ENCODE measurements at places on chromosomes 7 and 10.
A peak's percentile ranks its signal among the peaks of the same experiment; 100 is the strongest.

DNA sequence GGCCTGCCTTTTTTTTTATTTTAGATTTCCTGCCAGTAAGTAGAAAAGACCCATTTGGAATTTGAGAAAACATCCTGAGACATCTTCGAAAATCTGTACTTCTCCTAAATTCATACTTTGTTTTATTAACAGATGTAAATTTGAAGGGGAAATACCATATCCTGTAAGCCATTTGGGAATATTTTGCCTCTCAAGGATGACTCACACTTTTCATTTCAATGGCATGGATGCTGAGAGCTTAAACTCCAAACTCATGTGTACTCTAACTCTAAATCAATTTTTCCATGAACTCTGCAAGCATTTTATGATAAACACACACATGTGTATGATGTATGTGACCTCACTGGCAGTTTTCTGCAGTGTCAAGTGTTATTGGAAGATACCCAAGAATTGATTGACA, 89.0 kb downstream of the SEMA3A start:
- DNase-seq: no peak

GRCh38 chr7:151057506-151057988, at the start of gene CDK5:
Gene CDK5, minus strand, starts transcription at chr7:151057897. Its CDS starts 49 bp downstream, at chr7:151057848.
- DNase-seq: no peak

DNA sequence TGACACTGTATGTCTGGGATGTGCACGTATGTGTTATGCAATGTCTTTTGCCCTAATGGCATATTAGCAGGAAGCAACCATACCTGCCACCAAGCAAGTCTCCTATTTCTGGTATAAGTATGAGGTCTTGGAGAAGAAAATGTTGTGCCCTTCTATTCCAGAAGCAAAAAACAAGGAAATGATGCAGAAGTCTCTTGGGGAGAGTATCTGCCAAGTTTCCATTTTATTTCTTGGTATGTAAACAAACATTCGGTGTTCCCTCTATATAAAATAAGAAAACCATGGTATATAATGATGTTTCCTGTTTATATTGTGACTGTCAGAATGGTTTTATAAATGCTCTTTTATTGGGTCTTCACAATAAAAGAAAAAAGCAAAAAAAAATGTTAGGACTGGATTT, 19.3 kb upstream of the MYO3A start:
- DNase-seq: no peak

DNA sequence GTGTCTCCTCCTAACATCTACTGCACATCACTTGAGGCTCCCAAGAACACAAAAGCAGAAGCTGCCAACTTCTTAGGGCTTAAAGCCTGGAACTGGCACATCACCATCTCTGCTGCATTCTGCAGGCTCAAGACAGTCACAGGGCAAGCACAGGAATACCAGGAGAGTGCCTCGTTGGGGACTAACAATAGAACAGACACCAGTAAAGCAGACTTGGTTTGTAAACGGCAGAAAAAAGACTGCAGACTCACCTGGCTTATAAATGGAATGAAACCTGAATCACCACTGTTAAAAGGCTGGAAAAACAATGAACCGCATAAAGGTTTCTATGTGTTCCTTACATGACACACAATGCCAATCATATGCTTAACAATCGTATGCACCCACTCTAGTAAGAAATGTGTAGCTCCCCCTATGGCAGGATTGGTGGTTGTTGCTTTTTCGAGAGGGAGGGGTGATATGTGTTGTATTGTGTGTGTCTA, 12.8 kb downstream of the RHEB start:
- no peak for DNase-seq

DNA sequence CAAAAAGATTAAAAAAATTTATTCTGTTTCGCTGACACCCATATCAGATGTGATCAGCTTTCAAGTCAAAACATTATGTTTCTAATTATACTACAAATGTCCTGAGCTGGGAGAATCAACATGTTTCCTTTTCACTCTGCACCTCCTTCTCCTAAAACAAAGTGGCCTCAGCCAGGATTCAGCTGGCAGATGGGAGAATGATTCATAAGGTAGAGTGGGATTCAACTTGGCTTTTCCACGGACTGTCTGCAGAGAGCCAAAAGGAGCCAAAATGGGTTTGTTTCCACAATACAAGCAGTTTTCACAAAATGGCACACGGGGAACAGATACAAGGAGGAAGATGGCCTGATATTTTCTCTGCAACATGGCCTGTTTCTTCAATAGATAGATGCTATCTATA, 376.5 kb upstream of the PRKCQ start:
- no peak for DNase-seq

- no peak for DNase-seq
These were observed 115.8 kb upstream of the ITGB1 start for GRCh38 chr10:33073641-33074415.

GRCh38 chr7:1512781-1513656, 8.8 kb upstream of the INTS1 start:
- DNase-seq: peak; percentile 98

- DNase-seq: no peak
These were observed 957.8 kb downstream of the GATA3 start for GRCh38 chr10:9012312-9012711.

DNA sequence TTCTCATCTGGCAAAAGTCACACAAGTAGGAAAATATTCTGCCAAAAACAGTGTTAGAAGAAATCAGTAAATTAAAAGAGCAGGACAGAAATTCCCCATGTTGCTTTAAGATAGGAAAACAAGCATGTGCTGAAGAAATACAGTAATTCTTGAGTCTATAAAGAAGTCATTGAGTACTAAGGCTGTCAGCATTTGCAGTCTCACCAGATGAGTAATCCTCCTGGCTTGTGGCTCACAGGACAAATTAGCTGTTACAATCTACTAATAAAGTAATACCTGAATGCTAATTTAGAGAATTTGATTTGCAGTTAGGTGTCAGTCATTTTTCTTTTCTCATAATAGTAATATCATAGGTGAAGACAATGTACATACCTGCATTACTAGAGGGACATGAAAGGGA, 1158.9 kb upstream of the CELF2 start:
- no peak for DNase-seq

- DNase-seq: no peak
These were observed 15.6 kb downstream of the CLRN3 start for GRCh38 chr10:127877116-127877515.

GRCh38 chr7:5685205-5685604, 96.3 kb downstream of the RNF216 start:
- no peak for DNase-seq

- peak; percentile 80 for DNase-seq
These were observed 49.5 kb downstream of the NEURL1 start for GRCh38 chr10:103542764-103543616.

DNA sequence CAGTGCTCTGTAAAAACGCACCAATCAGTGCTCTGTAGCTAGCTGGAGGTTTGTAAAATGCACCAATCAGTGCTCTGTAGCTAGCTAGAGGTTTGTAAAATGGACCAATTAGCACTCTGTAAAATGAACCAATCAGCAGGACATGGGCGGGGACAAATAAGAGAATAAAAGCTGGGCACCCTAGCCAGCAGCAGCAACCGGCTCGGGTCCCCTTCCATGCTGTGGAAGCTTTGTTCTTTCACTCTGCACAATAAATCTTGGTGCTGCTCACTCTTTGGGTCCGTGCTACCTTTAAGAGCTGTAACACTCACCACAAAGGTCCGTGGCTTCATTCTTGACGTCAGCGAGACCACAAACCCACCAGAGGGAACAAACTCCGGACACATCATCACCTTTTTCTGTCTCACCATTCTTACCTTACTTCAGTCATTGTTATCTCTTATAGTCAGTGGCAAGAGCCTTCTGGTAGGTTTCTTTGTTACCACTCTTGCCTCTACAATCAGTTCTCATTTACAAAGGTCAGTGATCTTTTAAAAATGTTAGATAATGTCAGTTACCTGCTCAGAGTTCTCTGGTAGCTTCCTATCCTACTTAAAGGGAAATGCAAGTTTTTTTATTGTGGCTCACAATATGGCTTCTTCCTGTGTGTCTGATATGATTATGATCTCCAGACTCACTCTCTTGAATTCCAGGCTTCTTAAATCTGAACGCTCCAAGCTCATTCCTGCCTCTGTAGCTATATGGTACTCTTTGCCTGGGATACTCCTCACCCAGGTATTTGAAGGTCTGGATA, 4.5 kb downstream of the STAM start:
- DNase-seq: no peak

GRCh38 chr10:77371848-77372799, 265.5 kb downstream of the KCNMA1 start:
- DNase-seq: no peak

GRCh38 chr10:99656199-99657064, 2.9 kb upstream of the ENTPD7 start:
- DNase-seq: peak; percentile 69

- no peak for DNase-seq
These were observed 374.4 kb downstream of the PAXIP1 start for GRCh38 chr7:154628556-154628955.

GRCh38 chr10:22293747-22294404, 22.3 kb upstream of the COMMD3 start:
- no peak for DNase-seq

DNA sequence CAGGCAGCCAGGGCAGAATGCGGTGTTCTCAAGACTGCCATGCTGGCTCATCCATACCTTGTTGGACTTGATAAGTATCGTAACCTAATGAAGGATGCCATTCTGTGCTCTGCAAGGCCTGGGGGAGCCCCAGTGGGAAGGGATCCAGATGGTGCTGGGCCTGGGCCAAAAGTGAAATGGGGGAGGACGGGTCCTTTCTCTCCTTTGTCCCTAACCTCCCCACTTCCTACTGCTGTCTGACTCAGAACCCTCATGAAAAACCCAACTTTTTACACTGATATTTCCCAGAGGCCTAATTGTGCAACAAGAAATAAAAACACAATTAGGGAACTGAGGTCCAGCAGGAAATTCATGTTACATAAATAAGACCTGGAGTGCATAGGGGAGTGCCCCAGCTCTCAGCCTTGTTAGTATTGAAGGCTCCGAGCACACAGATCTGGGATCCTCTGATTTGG, 193.7 kb upstream of the SVIL start:
- peak; percentile 97 for DNase-seq

DNA sequence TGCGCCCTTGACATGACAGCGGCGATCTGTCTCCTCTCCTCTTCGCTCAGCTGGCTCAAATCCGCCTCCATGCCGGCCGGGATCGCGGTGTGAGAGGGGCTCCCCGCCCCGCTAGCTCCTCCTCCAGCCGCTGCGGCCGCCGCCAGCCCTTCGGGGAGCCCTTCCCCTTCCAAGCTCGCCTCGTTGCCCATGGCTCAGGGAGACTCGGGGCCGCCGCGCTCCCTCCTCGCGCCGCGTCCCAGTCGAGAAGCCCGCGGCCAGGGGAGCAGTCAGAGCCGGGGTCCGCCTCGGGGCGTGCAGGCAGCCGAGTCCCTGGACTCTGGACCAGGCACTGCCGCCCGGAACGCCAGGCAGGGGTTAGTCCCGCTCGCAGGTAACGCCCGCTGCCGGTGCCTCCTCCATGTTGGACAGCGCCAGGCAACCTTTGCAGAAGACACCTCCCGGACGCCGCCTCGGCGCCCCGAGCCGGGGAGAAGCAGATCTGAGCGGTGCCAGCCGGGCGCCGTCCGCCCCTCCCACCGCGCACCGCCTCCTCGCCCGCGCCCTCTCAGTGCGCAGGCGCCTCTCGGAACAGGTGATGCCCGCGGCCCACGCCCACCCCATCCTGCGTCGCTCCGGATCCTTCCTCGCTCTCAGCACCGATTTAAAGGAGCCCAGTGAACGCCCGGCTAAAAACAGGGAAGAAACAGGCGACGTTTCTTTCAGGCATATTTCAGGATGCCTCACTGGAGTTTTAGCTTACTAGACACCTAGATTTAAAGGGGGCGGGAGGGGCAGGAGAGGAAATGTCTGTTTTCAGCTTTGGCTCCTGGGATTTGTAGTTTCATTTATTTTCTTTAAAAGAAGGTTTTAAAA, at the start of gene PCLO:
TSS of gene PCLO (minus strand) at position 483 of the 855 bp plus-strand sequence. CDS start at position 191, 292 bp downstream.
- DNase-seq: no peak

DNA sequence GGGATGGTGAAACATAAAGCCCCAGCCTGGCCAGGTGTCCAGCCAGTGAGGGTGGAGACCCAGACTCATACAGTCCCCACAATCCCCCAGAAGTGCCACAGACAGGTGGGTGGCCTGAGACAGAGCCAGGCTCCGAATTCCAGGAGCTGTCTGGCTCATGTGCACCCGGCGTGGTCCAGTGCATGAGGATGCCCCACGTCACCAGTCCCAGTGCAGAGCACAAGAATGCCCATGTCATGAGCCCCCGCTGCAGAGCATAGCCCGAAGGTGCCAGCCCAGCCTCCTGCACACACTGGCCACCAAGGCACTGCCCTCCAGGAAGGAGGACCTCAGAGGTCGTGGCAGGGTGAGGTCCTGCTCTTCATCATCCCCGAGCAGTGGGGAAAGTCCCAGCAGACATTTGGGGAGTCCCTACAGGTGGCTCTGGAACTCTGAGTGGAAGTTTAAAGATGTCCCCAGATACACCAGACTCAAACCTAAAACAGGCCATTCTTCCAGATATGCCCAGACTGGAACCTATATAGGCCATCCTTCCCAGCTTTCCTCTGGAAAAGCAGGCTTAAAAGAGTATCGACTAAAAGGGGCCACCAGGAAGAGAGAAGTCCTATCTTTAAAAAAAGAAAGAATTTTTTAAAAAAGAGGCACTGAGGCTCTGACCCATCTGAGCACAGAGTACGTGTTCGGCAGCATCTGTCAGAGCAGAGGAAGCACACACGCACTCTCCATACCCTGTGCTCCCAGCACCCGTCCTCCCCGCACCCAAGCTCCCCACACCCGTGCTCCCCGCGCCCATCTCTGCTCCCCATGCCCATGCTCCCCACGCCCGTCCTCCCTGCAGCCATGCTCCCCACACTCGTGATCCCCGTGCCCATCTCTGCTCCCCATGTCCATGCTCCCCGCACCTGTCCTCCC, 11.5 kb downstream of the DIP2C start:
- DNase-seq: no peak
